ENCODE measurements at places on chromosomes 1 and 21.
A peak's percentile ranks its signal among the peaks of the same experiment; 100 is the strongest.

- no peak for DNase-seq
Observed at GRCh38 chr1:21665711-21666575, 3.2 kb downstream of the RAP1GAP start.

GRCh38 chr1:156755527-156755950, 4.1 kb upstream of the HDGF start:
- no peak for DNase-seq

- no peak for DNase-seq
Observed at GRCh38 chr1:58231204-58231603, 315.3 kb downstream of the OMA1 start.

DNA sequence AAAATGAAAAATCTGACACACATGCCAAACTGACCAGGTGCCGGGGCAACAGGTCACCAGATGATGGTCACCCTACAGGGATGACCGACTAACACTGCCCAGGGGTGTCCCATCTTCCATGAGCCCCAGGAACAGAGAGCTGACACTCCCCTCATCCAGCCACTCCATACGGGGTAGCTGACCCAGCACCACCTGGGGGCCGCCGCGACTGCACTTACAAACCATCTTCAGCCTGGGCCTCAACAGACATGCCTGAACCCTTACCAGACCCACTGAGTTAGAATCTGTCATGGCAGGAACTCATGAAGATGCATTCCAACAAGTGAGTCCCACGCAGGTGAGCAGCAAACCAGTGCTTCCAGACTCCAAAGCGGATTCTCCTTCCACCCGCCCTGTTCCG, 31.6 kb upstream of the AJAP1 start:
- DNase-seq, result no peak

- no peak for DNase-seq
Observed at GRCh38 chr1:59150577-59151386, 146.1 kb upstream of the FGGY start.

DNA sequence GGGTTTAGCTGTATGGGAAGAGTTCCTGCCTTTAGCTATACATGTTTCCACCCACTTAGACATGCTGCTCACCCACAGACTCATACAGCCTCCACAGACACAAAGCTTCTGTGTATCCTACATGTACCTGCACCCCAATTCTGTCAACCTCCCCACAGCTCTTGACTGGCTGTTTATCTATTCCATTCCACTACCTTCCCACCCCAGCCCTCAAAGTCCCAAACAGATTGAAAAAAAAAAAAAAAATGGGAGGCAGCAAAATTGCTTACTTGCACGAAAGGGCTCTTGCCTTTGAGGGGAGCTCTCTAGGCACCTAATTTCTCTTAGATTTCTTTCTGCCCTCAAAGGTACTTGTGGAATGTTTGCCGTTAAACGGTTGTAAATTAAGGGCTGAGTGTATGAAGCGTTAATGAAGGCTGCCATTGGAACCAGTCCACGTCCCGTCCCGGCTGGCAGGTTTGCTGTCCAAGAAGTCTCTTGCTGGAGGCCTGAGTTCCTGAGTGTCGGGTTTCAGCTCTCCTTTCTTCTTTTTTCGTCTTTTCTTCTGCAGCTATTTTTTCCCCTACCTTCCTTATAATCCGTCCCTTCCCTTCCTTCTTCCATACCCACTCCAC, 43.6 kb downstream of the PBX1 start:
- no peak for DNase-seq

- no peak for DNase-seq
Observed at GRCh38 chr1:79549201-79549600, 542.7 kb upstream of the ADGRL4 start.

DNA sequence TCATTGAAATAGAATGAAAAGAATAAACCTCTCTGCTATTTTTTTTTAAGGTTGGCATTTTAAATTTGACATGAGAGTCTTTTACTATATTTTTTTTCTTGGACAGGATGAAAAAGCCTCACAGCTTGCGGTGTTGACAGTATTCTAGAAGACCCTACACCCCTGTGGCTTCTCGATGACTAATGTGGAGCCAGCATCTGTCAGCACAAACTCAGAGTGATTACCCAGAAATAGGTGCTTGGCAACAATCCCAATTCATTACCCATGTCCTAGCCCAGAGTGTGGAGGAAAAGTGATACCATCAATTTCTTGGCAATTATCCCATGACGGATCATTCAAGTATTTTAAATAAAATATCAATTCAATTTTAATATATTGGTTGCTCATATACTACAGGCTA, 186.8 kb upstream of the MAP1LC3C start:
- DNase-seq, result no peak

GRCh38 chr1:7942214-7942921, 1.7 kb upstream of the TNFRSF9 start:
- DNase-seq, result peak; percentile 48

- DNase-seq, result no peak
Observed at GRCh38 chr1:226086776-226087175, 24.3 kb downstream of the H3-3A start.

DNA sequence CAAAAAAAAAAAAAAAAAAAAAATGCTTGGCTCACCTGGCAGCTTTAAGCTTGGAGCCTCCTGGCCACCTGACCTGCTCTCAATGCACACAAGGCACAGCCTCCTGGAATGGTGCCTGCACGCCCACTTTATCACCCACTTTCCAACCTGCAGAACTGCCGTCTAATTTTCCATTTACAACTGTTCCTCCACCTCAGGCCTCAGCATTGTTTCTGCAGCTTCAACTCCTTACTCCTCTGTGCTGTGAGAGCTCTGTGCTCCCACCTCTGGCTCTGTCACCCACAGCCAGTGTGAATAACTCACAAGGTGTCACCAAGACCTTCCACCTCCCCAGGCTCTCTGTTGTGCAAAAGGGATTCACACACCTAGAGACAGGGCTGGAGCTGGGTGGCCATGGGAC, 38.7 kb upstream of the GPR157 start:
- DNase-seq, result no peak

GRCh38 chr1:61752921-61753389, 10.7 kb downstream of the PATJ start:
- DNase-seq, result no peak

DNA sequence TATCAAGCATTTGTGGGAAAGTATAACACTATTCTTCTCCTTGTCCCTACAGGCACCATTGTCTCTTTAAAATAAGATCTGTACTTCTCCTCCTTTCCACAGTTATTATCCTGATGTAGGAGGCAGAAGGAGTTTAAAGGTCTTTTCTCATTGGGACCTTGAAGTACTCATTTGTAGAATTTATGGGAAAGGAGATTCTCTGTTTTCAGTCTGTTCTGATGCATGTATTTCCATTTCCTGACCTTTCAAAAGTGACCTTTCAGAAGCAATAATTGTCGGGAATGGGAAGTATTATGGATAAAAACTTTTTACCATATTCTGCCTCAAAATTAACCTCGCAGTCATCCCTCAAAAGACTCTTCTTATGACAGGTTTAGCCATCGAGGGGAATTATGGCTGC, 224.8 kb downstream of the CTH start:
- no peak for DNase-seq

DNA sequence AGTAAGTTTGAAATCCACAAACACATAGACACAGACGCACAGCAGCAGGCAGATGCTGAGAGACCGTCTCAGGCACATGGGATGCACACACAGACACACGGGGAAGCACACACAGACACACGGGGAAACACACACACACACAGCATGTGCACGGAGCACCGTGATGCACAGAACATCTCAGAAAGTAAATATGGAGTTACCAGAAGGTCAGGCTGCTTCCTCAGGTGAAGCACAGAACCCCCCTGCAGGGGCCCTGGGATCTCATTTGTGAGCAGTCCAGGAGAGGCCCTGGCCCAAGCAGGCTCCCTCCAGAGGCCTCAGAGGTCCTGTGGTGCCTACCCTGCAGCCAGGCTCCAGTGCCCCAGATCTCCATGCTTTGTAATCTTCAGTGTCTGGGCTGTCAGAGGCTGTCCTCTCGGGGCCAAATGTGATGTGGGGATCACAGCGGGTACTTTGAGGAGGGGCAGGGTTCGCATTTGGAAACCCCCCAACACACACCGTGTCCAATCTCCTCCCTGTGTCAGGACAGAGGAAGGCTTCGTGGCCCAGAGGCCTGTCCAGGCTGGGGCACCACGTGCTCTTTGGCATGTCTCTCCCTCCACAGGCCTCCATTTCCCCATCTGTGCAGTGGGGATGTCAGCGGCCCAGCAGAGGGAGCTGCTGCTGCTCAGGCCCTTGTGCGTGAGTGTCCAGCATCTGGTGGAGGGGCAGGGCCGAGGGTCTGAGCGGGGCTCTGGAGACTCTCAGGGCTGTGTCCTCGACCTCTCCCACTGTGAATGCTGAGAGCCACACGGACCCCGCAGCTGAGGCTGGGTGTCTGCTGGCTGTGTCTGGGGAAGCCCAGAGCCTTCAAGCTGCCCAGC, 23.0 kb upstream of the PRSS38 start:
- DNase-seq, result no peak

DNA sequence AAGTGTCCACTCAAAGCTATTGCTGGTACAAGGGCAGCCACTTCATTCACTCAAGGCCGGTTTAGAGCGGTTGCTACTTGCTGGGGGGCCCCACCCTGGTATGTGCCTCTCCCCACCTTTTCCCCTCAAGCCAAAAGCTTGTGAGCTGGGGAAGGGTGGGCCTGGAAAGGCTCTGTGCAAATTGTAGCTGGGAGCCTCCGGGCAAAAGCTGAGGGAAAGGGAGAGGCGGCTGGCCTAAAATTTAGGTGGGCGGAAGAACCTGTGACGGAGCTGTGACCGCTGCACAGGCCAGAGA, 306 bp upstream of the SH3D21 start:
- no peak for DNase-seq

DNA sequence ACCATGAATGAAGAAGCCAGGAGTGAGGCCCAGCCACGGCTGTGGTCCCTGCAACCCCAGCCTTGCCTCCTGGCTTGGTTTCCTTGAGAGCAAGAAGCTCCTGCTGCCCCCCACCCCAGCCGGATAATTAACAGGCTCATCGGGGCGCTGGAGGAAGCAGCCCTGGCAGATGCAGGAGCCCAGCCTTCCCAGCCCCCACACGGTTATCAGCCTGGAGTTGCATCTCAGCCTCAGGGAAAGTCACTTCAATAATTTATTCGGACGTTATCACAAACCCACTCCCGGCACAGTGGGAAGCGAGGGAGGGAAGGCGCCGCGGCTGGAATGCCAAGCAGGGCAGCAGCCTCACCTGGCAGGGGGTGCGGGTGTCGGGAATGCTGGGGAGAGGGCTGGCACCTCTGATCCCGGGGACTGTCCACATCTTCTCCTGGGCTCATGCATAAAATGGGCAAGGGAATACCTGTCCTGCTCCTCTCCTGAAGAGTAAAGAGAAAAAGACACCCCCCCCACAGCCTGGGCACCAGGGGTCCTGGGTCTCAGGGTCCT, 43.3 kb upstream of the LRP8 start:
- no peak for DNase-seq

- DNase-seq, result no peak
Observed at GRCh38 chr1:16406868-16407267, 30.4 kb downstream of the SPATA21 start.

DNA sequence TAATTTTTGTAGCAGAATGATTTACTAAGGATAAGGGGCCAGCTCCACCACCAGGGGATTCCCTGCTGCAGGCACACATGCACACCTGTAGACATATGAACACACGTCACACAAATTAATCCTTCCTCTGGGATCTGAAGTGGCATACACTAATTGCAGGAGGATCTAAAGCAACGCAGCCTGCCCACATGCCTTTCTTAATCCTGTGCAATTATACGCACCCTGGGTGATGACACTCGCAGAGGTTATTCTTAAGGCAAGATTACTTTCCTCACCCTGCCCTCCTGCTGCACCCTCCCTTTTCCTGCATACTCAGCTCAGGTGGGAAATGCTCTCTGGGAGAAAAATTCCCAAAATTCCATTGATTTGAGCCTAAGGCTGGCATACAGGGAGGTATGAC, 7.5 kb upstream of the LORICRIN start:
- no peak for DNase-seq

DNA sequence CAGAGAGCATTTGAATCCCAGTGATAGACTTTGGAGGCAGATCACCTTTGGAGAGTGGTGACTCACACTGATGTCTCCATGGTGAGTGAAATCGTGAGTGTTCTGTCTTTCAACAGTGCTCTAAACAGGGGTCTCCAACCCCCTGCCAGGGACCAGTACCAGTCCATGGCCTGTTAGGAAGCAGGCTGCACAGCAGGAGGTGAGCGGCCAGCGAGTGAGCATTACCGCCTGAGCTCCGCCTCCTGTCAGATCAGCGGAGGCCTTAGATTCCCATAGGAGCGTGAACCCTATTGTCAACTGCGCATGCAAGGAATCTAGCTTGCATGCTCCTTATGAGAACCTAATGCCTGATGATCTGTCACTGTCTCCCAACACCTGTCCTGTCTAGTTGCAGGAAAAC, 61.8 kb upstream of the B3GALNT2 start:
- DNase-seq, result no peak

DNA sequence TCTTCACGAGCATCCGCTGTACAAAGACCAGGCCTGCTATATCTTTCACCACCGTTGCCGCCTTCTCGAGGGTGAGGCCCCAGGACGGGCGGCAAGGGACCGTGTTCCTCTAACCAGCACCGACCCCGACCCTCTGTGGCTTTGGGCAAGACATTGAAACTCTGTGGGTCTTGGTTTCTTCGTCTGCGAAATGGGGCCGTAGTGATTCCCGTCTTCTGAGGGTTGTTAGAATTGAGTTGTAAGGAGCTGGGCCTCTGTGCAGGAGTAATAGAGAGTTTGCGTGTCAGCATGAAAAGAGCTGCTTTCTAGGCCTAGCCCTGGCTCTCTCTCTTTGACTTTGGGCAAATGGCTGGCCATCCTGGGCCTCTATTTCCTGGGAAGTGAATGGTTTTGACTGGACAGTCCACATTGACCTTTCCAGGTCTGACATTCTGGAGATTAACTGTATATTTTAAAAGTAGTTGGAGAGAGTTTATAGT, 591 bp downstream of the MRPL37 start:
- peak; percentile 31 for DNase-seq

GRCh38 chr1:198880818-198881597, 242.2 kb downstream of the PTPRC start:
- no peak for DNase-seq

GRCh38 chr1:88595355-88596002, 88.6 kb upstream of the PKN2 start:
- DNase-seq, result no peak

- DNase-seq, result no peak
Observed at GRCh38 chr1:19351873-19352272, 39.7 kb downstream of the SLC66A1 start.

DNA sequence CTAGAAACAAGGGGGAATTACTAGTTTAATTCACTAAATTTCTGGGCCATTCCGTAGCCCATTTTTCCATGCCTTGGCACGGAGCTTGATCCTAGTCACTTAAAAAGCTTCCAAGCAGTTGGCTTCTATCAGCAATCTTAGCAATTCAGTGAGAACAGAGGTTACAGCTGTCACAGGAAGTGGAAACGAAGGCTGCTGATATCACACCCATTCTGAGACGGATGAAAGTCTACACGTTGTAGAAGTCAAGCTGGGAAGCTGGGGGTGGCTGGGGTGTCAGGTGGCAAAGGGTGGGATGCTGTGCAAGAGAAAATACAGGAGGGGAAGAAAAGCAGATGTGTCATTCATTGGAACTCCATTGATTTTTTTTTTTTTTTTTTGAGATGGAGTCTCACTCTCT, 11.8 kb upstream of the STMN1 start:
- no peak for DNase-seq

- DNase-seq, result no peak
Observed at GRCh38 chr1:156525071-156525501, 24.5 kb upstream of the MEF2D start.
